AG04450 (cell line): ENCODE measurements at places on chromosomes 13 and 19.

GRCh38 chr19:48918801-48919247, 14.7 kb upstream of the DHDH start:
- no peak for DNase-seq

DNA sequence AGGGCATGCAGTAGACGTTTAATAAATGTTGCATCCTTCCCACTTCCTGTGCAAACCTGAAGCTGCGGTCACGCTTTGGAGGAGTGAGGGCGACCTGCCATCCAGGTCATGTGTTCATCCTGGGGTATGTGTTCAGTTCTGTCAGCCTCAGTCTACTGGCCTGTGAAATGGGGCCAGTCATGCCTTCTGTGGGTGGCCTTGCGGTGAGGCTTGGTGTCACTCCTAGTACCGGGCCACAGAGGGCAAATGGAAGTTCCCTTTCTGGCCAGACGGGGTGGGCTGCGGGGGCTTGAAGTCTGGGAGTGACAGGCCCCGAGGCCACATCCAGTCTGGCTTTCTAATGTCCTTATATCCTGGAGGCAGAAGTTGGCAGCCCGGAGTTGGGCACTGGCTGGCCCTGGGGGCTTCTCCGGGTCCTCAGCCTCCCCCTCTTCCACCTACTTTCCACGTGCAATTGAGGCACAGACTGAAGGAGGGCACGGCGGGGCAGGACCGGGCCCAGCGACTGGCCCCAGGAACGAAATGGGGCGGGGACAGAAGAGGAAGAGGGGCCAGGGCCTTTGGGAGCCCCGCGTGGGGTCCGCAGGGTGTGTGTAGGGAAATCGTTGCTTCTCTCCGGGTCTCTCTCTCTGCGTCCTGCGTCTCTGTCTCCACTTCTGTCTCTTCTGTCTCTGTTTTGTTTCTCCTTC, 11.1 kb downstream of the PDE4A start:
- DNase-seq: no peak

- DNase-seq: no peak
Observed at GRCh38 chr19:55431183-55431582, 11.9 kb downstream of the SHISA7 start.

- DNase-seq: no peak
Observed at GRCh38 chr13:76350399-76350798, 535.8 kb downstream of the KCTD12 start.

- DNase-seq: no peak
Observed at GRCh38 chr13:80214050-80214449, 126.9 kb downstream of the SPRY2 start.

- no peak for DNase-seq
Observed at GRCh38 chr13:77014906-77015685, 11.9 kb downstream of the FBXL3 start.

GRCh38 chr19:44192127-44192526, 20.2 kb upstream of the ZNF227 start:
- DNase-seq: no peak

GRCh38 chr13:109254274-109254673, 532.1 kb downstream of the IRS2 start:
- no peak for DNase-seq

- DNase-seq: no peak
Observed at GRCh38 chr13:75437582-75438318, 44.2 kb downstream of the TBC1D4 start.

DNA sequence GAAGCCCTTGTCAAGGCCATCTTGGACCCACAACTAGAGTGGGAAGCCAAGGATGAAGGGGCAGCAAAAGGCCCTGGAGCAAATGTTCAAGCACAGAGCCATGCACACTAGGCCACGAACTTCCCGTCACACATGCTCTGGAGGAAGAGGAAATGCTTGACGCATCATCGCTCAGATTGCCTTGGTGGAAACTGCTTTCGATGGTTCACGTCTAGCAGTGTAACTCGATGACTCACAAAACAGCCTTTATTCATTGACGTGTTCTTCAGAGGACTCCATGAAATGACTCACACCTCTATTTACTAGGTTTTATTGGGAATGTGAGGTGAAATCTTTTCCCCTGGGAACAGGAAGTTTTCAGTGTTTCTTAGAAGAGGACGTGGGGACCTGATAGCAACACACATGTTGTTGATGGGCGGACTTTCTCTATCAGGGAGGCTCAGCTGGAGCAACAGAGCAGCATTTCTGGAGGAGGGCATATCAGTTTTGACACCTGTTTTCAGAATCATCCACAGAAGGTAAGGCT, 79.8 kb upstream of the FLT1 start:
- peak; percentile 94 for DNase-seq

GRCh38 chr13:27450921-27451471, 632 bp upstream of the MTIF3 start:
- no peak for DNase-seq
